Smooth muscle cell of the brain vasculature (primary cell): ENCODE measurements at places on chromosomes 2 and 18.

DNA sequence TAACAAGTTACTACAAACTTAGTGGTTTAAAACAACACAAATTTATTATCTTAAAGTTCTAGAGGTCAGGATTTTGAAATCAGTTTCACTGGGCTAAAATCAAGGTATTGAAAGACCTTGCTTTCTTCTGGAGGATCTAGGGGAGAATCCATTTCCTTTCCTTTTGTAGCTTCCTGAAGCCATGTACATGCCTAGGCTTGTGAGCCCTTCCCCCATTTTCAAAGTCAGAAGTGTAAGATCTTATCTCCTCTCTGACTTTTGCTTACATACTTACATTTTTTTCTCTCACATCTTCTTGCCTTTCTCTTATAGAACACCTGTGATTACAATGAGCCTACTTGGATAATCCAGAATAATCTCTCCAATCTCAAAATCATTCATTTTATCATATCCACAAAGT, 78.7 kb upstream of the MBOAT2 start:
- DNase-seq, result no peak

DNA sequence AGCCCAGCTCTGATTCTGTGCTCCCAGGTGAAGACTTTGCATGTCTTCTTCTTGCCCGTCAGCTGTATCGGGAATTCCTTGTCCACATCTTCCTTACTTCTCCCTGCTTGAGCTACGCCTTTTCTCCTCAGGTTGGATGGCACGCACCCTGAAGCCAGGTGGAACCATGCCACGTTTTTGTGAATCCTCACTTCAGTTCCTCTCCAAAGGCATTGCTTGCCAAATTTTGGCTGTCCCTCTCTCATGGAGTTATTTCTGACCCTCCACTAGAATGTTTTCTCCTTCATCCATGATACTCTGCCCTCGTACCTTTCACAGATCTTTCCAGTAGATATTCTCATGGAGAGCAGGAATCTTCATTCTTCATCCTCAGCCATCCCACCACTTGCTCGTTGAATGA, 20.2 kb downstream of the ZCCHC2 start:
- DNase-seq, result no peak

- no peak for DNase-seq
Observed at GRCh38 chr2:186294248-186294888, 191.7 kb upstream of the ZC3H15 start.

DNA sequence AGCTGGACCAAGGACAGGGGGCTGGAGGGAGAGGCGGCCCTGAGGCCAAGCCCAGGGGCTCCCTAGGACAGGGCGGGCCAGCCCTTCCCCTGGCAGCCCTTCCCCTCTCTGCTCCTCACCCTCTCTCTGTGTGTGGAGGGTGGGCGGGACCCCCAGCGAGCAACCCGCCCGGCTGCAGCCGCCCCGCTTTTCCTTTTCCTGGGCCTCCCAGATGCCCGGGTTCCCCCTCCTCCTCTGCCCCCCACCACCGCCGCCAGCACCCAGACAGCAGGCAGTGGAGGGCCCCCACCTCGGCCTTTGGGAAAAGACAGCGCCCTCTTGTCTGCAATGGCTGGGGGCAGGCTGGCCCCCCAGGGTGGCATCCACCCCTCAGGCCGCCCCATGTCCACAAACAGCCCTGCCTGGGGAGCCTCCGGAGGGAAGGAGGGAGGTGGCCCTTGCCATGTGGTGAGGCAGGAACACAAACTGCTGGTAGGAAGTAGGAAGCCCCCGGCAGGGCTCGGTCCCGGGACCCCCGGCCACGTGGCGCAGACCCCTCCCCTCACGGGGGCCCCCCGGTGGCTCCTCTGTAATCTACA, 135.1 kb upstream of the CTDP1 start:
- no peak for DNase-seq

GRCh38 chr2:40209761-40210160, 242.1 kb downstream of the SLC8A1 start:
- no peak for DNase-seq

DNA sequence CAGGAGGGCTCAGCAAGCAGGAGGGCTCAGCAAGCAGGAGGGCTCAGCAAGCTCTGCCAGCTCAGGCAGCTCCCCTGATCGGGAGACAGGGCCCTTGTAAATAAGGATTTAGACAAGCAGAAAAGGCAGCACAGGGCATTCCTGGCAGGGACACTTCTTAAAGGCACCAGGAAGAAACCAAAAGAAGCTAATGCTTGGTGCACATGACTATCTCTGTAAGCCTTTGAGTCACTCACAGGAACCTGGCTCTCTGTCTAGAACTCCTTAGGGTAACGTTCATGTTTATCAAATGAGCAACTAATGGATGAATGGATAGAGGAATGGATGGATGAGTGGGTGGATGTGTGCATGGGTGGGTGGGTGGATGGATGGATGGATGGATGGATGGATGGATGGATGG, 28.4 kb downstream of the TMEM37 start:
- no peak for DNase-seq

DNA sequence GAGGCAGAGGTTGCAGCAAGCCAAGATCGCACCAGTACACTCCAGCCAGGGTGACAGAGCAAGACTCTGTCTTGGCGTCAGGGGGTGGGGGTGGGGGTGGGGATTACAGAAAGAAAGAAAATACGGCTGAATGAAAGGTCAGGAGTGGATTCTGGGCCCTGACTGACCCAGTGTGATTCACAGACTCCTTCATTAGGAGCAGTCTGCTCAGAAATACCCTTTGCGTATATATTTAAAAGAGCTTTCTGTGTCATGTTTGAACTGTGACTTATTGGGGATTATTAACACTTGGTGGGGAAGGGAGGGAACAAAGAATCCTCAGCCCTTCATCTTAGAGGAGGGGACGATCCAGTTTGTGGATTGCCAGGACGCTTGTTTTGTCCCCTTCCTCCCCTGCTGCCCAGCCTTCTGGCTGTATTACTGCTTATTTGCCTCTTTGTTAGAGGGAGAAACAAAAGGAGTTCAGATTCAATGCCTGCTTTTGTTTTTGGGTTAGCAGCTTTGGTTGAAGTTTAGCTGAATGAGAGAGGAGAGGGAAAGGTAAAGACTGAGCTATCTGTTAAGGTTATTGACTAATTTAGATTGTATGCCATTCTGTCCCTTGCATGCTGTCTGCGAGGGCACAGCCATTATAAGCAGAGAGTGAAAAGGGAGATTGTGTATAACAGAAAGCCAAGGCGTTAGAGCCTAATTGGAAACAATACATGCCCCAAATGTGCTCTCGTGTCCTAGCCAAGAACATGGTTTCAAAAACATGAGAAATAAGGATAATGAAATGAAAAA, 118.3 kb downstream of the FMNL2 start:
- DNase-seq, result no peak

- DNase-seq, result no peak
Observed at GRCh38 chr2:240972636-240973521, 25.5 kb upstream of the SNED1 start.

GRCh38 chr2:169999054-169999453, 171.8 kb downstream of the UBR3 start:
- DNase-seq, result peak; percentile 41
